ENCODE measurements at places on chromosomes 2 and 18.

GRCh38 chr2:190896477-190896876, 15.9 kb downstream of the GLS start:
- DNase-seq, result no peak

DNA sequence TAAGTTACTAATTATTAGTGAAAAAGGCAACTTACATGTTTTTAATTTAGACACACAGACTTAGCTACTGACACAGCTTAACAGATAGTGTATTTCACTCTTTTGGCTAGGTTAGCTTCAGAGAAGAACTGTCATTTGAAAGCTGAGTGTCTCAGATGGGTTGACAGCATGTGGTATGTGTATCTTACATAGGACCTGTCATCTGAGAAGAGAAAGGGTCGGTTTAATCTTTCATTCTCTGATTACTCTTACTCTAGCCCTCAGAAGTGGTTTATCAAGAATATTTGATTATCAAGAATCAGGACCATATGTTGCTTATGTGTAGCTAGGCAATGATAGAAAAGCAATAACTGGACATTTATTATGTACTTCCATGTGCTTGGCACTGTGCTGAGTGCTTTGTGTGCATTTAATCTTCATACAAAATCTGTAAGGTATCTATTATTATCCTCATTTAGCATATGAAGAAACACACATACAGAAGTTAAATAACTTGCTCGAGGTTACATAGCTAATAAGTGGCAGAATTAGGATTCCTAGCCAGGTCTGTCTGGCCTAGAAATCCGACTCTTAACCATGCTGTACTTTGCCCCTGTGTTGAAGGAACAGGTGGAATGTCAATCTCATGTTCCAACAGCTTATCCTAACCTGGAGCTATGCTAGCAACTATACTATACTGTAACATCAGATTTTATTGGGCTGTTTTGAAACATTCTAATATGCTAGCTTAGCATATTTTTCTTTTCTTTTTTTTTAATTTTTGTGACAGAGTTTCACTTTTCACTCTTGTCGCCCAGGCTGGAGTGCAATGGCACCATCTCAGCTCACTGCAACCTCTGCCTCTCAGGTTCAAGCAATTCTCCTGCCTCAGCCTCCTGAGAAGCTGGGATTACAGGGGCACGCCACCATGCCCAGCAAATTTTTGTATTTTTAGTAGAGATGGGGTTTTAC, 28.4 kb downstream of the CFLAR start:
- no peak for DNase-seq

- DNase-seq, result no peak
These were observed 43.3 kb downstream of the ZNF532 start for GRCh38 chr18:58908006-58908405.

DNA sequence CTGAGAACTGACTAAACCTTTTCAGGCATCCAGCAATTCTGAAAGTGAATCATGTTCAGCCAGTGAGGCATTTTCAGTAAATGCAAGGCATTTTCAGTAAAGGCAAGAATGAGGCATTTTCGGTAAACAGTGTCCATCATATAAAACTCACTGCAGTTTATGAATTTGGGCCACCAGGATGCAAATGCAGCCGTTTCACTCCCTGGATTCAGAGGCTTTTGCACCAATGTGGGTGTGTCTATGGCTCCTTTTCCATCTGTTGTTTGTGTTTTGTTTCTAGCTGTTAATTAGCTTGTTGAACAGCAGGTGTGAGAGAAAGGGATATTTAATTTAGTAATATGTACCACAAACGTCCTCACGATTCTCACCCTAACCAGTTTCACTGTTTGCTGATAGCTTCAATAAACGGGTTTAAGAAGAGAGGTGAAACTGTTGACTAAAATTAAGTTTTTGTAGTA, 116.3 kb upstream of the PGAP1 start:
- DNase-seq, result no peak

- DNase-seq, result peak; percentile 66
These were observed 96.2 kb upstream of the B3GNT7 start for GRCh38 chr2:231299267-231299666.

DNA sequence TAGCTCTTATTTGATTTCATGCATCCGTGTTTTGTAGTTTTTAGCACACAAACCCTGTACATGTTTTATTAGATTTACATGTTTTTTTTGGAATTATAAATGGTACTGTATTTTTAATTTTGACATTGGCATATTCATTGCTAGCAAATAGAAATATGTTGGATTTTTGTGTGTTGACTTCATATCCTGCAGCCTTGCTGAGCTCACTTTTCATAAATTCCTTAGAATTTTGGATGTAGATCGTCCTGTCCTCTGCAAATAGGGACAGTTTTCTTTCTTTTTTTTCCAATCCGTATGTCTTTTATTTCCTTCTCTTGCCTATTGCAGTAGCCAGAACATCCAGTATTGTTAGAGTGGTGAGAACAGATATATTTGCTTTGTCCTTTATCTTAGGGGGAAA, 46.7 kb upstream of the GPR17 start:
- DNase-seq, result no peak

- no peak for DNase-seq
These were observed 74.1 kb downstream of the MAPK4 start for GRCh38 chr18:50633992-50634391.

DNA sequence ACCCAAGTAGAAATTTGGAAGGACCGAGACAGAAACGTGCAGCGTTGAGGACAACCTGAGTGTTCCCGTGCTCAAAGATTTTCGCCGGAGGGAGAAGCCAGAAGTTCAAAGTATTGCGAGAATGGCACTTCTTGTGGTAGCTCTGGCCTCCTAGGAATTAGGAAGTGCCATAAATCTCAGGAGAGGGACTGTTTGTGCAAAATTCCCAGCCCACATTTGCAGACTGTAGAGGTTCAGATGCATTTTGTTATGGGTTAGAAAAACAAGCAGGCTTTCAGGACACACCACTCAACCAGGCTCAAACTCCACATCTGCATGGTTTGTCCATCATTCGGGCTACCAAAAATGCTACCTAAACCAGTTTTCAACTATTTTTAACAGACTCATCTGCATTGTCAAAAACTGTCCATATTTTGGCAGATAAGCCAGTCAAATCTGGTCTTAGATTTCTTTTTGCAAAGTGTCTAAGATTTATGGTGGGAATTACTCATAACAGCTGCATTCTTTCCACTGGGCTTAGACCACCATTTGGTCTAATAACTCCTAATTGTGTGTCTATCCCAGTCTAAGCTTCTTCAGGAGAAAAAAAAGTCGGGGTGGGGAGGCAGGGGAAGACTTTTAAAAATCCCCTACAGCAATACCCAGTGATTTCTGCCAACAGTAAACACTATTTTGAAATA, 422.9 kb downstream of the ARHGAP15 start:
- DNase-seq, result no peak

GRCh38 chr2:101758001-101758400, 60.5 kb downstream of the MAP4K4 start:
- no peak for DNase-seq

DNA sequence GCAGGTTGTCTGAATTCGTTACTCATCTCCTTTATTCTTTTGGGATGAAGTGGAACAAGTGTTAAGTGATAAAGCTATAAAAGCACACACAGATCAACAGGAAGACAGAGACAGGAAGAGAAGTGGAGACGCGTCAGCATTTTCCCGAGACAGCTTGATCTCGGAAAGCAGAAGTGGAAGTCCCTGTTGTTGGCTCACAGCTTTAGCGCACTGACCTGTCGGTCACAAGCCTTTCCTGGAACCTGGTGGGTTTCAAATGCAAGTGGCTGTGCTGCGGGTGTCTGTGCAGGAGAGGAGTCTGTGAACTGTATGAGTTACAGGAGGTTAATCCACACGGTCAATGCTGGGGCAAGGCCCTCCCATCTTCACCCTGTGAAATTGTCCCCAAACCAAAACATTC, 116.6 kb upstream of the PELI1 start:
- peak; percentile 87 for DNase-seq

GRCh38 chr2:45765728-45766254, 114.3 kb downstream of the PRKCE start:
- DNase-seq, result peak; percentile 23

- DNase-seq, result no peak
These were observed 1.3 kb downstream of the TANC1 start for GRCh38 chr2:158969715-158970240.

GRCh38 chr2:106885971-106886915, at the start of gene ST6GAL2:
TSS of gene ST6GAL2 (minus strand) at chr2:106886167. CDS start at chr2:106843977, 42,190 bp downstream.
- DNase-seq, result no peak

DNA sequence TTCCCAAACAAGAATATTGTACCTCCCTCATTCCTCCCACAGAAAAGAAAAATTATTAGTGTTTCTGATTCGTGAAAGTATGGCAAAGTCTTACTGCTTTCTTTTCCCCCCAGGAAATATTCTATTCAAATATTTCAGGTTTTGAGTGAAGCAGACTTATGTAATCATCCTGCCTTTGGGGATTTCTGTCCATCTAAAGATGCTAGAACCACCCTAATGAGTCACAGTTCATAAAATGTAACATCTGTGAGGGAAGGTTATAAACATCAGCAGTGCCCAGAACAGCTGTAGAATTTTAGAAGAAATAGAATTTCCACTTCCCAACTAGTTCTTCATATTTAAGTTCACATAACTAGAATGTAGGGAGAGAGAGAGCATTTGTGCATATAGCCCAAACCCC, 39.0 kb downstream of the EEF1B2 start:
- DNase-seq, result no peak

- DNase-seq, result no peak
These were observed 27.3 kb upstream of the NRP2 start for GRCh38 chr2:205654878-205655605.

DNA sequence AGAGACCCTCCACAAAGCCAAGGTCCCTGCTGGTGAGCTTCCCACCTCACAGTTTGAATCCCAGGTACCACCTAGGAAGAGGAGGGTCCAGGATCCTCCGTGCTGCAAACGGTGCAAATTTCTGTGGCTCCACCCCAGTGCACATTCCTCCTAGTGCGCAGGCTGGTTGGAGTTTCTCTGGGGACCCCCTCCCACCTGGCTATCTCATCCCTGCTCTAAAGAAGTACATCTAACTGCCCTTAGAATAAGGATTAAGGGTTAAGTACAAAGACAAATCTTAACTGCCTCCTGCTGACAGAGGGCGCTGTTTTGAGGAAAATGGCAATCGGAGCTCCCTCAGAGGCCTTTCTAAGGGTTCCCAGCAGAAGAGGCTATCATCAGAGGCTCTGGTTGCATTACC, 109.6 kb upstream of the FSIP2 start:
- no peak for DNase-seq

DNA sequence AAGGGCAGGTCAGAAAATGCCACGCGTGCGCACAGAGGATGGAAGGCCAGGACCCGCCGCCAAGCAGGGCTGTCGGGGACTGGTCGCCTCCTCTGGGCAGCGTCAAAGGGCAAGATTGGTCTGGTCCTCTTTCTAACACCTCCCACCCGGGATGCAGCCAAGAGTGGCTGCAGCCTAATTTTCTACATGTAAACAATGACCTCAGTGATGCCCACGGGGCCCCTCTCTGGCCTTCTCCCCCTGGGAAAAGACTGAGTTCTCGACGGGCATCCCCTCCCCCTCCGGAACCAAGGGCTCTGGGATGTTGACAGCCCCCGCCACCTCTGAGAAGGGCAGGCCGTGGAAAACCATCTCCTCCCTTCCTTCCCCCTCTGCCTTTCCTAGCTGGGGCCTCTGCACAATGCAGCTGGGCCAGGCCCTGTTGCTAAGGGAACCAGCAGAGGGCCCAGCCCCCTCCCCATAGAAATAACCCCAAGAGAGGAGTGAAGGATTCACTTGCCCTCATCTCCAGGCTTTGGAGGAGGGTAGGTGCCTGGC, 80.0 kb upstream of the ZNF532 start:
- no peak for DNase-seq

- DNase-seq, result no peak
These were observed 33.2 kb downstream of the SLC38A11 start for GRCh38 chr2:164922134-164922533.

- no peak for DNase-seq
These were observed 36.6 kb upstream of the COL3A1 start for GRCh38 chr2:188937228-188938220.

- DNase-seq, result no peak
These were observed 62.0 kb upstream of the NFU1 start for GRCh38 chr2:69499242-69499641.

GRCh38 chr2:219713110-219713509, 85.7 kb downstream of the SLC4A3 start:
- DNase-seq, result peak; percentile 30

DNA sequence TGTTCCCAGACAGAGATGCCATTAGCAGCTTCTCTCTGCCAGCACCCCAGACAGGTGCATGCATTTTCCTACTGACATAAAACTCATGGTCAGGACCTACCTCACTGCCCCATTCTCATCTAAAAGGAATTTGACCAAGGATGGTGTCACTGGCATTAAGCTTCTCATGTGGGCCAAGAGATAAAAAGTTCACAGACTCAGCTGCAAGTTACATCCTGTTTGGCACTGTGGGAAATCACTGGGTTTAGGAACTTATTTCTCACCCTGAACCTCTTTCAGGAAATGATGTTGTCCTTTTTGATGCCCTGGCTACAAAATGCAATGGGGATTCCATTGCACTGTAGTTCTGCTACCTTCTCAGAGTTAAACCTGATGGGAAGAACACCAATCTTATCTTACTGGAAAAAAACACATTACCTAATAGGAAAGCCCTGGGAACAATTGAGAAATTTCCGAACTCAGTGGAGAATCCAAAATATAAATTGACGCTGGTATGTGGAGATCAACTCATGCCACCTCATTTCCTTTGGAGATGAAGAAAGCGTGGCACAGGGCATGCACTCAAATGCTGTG, 252.1 kb upstream of the COPS8 start:
- DNase-seq, result no peak

DNA sequence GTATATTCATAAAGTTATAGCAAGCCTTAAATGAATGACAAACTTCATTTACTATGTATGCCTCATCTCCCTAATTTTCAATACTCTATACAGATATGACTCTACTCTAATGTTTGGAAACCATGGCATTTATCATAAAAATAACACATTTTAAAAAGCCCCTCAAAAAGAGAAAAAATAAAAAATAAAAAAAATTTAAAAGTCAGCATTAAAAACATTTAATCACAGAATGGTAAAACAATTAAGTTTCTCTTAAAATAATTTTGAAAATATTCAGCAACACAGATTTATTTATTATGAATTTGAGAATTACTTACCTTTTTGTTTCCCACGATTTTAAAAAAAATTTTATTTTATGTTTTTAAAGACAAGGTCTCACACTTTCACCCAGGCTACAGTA, 65.0 kb upstream of the CDKL4 start:
- DNase-seq, result no peak
